ENCODE measurements at places on chromosomes 11 and 22. TPM values are rescaled to one million over a fixed set of nuclear protein-coding genes. Genes with fewer than 3 reads are reported as not detected.

DNA sequence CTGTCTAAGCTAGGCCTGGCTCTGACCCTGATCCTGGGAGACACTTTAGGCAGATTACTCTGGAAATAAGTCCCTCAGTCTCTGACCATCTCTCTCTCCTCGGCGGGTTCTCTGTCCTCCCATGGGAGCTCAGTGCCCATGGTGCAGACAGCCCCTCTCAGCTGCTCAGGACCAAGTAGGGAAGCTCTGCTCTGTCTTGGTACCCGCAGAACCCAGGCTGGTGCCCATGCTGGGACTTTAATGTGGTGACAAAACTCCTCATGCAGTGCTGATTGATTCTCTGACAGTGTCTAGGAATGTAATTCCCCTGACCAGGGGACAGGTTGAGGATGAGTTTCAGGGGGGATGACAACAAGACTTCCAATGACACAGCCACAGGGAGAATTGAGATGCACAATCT is 30.3 kb upstream of the GGTLC2 start:
- H3K4me1 ChIP-seq: peaks cover 6% of the 10 kb centered on the region
- H3K27me3 ChIP-seq: no peaks in the 10 kb centered on the region
- no peak for DNase-seq
- H3K36me3 ChIP-seq: no peaks in the 10 kb centered on the region

- peaks cover 12% of the 10 kb centered on the region for H3K36me3 ChIP-seq
- no peak overlapping the region for H3K4me3 ChIP-seq
- no peak overlapping the region for H3K27ac ChIP-seq
- H3K27me3 ChIP-seq: no peaks in the 10 kb centered on the region
- no peak for DNase-seq
These were observed 45.8 kb downstream of the DNAJC24 start for GRCh38 chr11:31415435-31415834.

DNA sequence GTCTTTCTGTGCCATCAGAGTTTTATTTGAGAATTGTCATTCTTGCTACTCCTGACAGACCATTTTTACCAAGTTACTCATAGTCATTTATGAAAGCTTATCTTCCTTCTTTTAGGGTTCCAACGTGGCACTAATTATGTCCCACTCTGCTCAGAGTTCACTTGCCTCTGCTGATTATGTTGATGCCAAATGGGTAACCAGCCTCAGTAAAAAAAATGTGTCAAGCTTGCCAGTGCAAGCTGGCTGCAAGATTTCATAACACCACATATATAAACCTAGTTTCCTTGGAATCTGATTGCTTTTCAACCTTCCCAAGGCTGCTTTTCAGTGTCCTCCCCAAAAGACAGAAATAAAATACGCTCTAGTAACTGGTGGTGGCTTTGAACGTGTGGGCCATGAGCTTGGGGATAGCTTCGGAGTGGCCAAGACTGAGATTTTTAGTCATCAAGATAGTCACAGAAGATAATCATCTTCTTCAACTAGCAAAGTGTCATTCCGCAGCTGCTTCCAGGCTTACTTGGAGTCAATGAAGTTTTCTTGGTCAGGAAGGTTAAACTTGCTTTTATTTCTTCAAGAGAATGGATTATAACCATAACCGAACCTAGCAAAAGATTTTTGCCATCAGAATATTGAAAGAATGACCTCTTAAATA is 29.5 kb upstream of the APOA1 start:
- no peak overlapping the region for H3K27ac ChIP-seq
- peaks cover 90% of the 10 kb centered on the region for H3K36me3 ChIP-seq
- no peaks in the 10 kb centered on the region for H3K4me1 ChIP-seq
- no peaks in the 10 kb centered on the region for H3K27me3 ChIP-seq
- H3K4me3 ChIP-seq: no peak overlapping the region

GRCh38 chr11:28463826-28464225 is 355.6 kb downstream of the METTL15 start:
- H3K4me1 ChIP-seq: no peaks in the 10 kb centered on the region
- no peak overlapping the region for H3K4me3 ChIP-seq
- H3K27ac ChIP-seq: no peak overlapping the region
- no peak for DNase-seq
- no peaks in the 10 kb centered on the region for H3K27me3 ChIP-seq

DNA sequence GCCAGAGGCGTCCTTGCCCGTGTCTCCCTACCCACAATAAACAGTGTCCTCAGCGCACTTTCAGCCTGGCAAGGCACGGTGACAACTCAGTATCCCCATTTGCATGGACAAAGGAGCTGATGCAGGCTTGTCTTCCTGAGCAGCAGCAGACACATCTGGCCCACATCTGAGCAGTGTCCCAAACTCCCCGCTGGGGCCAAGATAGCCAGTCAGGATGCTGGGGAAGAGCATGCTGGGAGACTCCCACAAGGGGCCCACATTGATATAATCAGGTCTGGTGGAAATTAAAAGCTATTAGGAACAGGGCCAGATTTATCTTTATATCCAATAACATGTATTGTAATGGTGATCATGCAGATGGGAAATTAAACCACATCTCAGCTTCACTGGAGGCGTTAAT is 24.7 kb downstream of the DSCAML1 start:
- H3K36me3 ChIP-seq: no peaks in the 10 kb centered on the region
- H3K27ac ChIP-seq: no peak overlapping the region
- no peak overlapping the region for H3K4me3 ChIP-seq

- H3K27ac ChIP-seq: peak overlapping the region; percentile 73
- H3K36me3 ChIP-seq: peaks cover 5% of the 10 kb centered on the region
- peak; percentile 65 for DNase-seq
These were observed 43.7 kb downstream of the CD82 start for GRCh38 chr11:44608991-44609782.

DNA sequence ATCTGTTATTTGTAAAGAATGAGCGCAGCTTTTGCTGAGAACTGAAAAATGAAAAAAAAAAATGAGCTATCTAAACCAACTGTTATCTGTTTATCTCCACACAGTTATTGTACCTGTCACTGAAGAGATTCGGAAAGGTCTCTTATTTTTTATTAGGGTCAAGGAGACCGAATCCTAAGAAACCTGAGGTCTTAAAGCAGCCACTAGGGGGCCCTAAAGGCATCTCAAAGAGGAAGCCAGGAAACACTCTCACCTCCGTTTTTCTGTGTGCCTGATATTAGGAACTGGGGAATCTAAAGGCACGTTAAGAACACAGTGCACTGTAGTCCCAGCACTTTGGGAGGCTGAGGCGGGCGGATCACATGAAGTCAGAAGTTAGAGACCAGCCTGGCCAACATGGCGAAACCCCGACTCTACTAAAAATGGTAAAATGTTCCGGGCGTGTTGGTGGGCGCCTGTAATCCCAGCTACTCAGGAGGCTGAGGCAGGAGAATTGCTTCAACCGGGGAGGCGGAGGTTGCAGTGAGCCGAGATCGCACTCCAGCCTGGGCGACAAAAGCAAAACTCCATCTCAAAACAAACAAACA is 3.5 kb upstream of the LARGE1 start:
- no peak overlapping the region for H3K4me3 ChIP-seq
- DNase-seq: peak; percentile 56
- no peaks in the 10 kb centered on the region for H3K36me3 ChIP-seq

GRCh38 chr11:133907841-133908241 is 48.9 kb downstream of the IGSF9B start:
- no peak overlapping the region for H3K27ac ChIP-seq
- H3K4me3 ChIP-seq: no peak overlapping the region
- no peaks in the 10 kb centered on the region for H3K4me1 ChIP-seq
- no peaks in the 10 kb centered on the region for H3K27me3 ChIP-seq

DNA sequence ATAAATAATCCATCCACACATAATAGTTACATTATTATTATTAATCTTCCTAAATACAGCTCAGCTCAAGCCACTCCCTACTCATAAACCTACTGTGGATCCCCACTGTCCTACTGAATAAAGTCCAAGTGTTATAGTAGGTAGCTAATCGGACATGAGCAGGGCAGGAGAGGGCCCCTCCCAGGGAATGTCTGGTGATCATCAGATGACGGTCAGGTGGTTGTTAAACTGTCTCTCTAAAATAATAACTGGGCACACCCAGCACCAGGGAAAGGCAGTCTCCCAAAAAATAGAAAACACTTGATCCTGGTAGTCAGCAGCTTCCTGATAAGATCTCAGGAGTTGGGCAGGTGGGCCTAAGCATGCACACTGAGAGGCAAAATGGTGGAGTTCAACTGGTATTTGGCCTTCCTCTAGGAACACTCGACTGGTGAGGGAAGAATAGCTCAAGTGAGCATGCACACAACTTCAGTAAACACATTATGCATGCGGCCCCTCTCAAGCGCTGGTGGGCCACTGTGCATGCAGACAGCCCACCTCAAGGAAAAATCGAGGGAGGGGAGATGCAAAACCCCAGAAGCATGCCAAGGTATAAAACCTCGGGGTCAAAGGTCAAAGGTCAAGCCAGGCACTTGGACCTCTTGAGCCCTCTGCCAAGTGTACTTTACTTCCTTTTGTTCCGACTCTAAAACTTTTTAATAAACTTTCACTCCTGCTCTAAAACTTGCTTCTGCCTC is 65.0 kb downstream of the LRRC32 start:
- H3K4me1 ChIP-seq: no peaks in the 10 kb centered on the region
- H3K27me3 ChIP-seq: no peaks in the 10 kb centered on the region
- DNase-seq: peak; percentile 2
- no peaks in the 10 kb centered on the region for H3K36me3 ChIP-seq
- H3K27ac ChIP-seq: no peak overlapping the region
- no peak overlapping the region for H3K4me3 ChIP-seq

DNA sequence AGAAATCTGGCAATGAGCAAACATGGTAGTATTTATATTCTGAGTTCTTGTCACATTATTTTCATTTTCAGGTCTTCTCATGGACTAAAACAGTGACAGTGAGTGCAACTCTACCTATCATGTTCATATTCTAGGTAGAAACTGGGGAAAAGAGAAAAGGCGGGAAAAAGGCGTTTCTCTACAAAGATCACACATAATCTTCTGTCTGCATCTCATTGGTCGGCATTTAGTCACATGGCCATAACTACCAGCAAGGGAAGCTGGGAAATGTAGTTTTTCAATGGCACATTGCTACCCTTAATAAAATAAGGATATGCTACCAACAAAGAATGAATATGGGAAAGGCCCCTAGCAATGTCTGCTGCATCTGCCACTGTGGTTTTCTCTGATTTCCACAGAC is 57.6 kb upstream of the B3GAT1 start:
- DNase-seq: peak; percentile 9
- H3K4me1 ChIP-seq: no peaks in the 10 kb centered on the region
- no peaks in the 10 kb centered on the region for H3K36me3 ChIP-seq
- H3K27ac ChIP-seq: no peak overlapping the region
- H3K4me3 ChIP-seq: no peak overlapping the region
- peaks cover 4% of the 10 kb centered on the region for H3K27me3 ChIP-seq

The LRFN4 gene
- total RNA-seq: 3.4 TPM

The CCDC116 gene
- total RNA-seq: not detected
